ENCODE measurements at places on chromosomes 1 and 21. TPM values are rescaled to one million over a fixed set of nuclear protein-coding genes. Genes with fewer than 3 reads are reported as not detected.

GRCh38 chr1:86277936-86278335 lies 118.2 kb downstream of the ODF2L start:
- DNase-seq, result no peak

DNA sequence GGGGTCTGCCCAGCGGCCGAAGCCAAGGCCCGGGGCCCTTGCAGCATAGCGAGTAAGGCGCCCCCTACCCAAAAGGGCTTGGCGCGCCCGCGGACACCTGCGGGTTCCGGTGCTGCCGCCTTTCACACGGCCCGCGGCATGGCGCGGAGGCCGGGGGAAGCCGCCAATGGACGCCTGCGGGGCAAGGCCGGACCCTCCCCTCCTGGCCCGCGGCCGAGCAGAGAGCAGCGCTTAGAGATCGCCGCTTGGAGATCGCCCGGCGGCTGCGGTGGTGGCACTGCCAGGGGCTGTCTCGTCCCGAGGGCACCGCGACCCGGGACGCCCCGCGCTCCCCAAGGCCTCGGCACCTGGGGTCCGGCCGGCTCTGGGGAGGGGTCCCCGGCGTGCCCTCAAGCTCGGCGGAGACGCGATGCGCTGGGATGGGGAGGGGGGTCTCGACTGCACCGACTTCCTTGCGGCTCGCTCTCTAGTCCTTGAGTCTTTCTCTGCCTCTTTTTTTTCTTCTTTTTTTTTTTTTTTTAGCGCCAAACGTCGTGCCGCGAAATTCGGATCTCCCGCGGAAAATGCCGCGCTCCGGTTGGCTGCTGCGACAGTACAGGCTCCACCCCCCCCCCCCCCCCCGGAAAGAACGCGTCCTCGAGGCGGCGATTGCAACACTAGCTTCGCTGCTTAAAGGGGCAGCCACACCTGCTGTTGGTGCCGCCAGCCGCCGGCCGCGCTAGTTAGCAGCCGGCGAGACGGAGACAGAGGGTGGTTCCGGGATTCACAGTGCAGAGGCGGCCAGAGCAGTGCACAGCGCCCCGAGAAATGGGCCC lies at the start of gene E2F2:
E2F2 (minus strand) TSS at position 487 of the 815 bp plus-strand sequence; CDS start at position 47, 440 bp downstream.
- peak; percentile 75 for DNase-seq

- no peak for DNase-seq
Measured at GRCh38 chr1:112169517-112169916, 180.0 kb upstream of the KCND3 start.

- DNase-seq, result no peak
Measured at GRCh38 chr1:246677842-246678241, 46.4 kb upstream of the SCCPDH start.

- no peak for DNase-seq
Measured at GRCh38 chr1:182754543-182755314, 34.8 kb upstream of the NPL start.

- peak; percentile 73 for DNase-seq
Measured at GRCh38 chr1:17502326-17502778, 37.1 kb upstream of the ARHGEF10L start.

GRCh38 chr1:181557313-181557712 lies 74.0 kb downstream of the CACNA1E start:
- no peak for DNase-seq

Gene PRAMEF5
- not detected for total RNA-seq

DNA sequence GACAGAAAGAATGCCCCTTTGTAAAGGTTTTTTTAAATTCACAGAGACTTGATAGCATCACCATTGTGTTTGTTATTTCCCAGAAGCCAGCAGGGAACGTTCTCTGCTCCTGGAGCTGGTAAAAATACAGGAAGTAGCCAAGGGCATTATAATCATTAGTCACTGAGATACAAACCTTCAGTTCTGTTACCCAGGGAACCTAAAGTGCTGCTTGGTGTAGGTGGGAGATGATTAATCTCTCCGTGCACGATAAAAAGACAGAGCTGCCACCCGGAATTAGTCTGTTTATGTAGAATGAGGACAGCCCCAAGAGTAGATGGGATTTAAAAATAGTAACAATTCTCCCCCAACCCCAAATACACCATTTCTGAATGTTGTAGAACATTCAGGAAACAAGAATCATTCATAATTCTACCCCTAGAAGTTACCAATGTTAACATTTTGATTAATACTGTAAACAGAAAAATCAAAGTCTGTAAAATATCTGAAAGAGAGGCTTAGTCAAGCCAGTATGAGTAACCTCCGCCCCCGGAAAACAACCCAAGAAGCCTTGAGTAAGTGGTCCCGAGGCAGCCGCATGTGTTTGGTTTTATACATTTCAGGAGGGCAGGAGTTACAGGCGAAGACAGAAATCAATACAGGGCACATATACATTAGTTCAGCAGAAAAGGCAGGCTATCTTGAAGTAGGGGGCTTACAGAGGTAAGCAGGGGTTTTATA lies 45.3 kb upstream of the CTBS start:
- no peak for DNase-seq

DNA sequence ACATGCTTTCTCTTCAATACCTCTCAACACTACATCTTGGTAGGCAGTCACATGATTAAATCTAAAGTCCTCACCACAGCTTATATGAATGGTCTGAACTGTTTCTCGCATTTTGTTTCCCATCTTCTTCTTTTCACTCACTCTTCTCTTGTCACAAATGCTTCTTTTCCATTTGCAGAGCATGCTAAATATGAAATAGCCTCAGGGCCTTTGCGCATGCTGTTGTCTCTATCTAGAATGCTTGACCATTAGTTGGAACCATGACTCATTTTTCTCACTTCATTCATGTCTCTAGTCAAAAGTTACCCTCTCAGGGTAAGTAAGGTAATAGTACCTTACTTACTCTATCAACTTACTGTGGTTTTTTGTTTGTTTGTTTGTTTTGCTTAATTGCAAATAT lies 239.7 kb downstream of the PTPRC start:
- DNase-seq, result no peak

Gene CD101
- 1.8 TPM for total RNA-seq

GRCh38 chr21:41601573-41602368 lies 93.8 kb upstream of the TMPRSS2 start:
- DNase-seq, result peak; percentile 27

Gene SLC2A5
- 9.1 TPM for total RNA-seq

Gene TBCE
- 25.8 TPM for total RNA-seq

- no peak for DNase-seq
Measured at GRCh38 chr1:244391761-244392160, 59.9 kb downstream of the ADSS2 start.

All from skin of body (tissue), 3 donors.